ENCODE measurements at places on chromosomes 1 and 21.
A peak's percentile ranks its signal among the peaks of the same experiment; 100 is the strongest.

DNA sequence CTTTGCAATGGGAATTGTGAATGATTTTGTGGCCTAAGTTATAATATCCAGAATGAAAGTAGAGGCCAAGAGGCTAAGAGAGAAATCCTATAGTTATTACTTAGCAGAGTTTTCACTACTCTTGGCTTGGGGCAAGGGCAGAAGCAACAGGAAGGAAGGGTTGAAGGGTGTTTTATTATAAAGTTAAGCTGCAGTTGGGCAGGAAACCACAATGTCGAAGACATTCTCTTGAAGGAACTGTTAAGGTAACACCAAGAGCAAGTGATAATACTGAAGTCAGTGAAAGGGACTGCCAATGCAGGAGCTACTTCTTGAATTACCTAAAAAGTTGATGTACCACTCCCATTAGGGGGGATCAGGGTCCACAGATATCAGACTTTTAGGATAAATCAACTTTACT lies 8.3 kb downstream of the XCL2 start:
- DNase-seq, result peak; percentile 42

DNA sequence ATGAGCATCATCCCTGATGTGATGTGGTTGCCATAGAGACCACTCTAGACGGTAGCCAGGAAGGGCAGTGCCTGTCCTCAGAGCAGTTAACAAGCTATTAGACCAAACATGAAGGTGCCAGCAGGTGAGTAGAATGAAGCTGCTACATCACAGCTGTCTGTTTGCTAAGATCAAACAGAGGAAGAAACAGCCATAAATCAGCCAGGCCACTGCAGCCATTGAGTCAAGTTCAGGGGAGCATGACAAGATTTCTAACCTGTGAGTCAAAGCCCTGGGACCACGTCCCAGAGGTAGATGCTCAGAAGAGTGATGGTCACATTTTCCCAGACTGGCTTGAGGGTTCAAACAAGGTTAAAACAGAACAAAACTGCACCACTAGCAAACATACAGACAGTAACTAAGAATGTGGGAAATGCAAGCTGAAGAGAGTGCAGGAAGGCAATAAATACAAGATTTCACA lies 450.6 kb upstream of the DAB1 start:
- DNase-seq, result no peak

DNA sequence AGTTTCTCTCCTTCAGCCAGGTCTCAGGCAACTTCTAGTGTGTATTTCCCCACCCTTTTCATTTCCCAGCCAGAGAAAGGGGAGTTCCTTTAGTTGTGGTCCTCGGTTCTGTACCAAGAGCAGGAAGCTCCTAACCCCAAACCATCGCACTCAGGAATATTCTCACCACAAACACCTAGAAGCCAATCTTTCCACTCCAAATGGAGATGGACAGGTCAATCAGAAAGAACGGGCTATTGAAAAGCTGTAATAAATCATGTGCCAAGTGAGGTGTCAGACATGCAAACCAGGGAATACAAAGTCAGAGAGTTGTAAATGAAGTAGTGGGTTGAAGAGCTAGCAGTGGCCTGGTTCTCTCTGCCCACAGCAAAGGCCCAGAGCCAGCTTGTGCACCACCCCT lies 77.2 kb downstream of the KCNN3 start:
- no peak for DNase-seq

DNA sequence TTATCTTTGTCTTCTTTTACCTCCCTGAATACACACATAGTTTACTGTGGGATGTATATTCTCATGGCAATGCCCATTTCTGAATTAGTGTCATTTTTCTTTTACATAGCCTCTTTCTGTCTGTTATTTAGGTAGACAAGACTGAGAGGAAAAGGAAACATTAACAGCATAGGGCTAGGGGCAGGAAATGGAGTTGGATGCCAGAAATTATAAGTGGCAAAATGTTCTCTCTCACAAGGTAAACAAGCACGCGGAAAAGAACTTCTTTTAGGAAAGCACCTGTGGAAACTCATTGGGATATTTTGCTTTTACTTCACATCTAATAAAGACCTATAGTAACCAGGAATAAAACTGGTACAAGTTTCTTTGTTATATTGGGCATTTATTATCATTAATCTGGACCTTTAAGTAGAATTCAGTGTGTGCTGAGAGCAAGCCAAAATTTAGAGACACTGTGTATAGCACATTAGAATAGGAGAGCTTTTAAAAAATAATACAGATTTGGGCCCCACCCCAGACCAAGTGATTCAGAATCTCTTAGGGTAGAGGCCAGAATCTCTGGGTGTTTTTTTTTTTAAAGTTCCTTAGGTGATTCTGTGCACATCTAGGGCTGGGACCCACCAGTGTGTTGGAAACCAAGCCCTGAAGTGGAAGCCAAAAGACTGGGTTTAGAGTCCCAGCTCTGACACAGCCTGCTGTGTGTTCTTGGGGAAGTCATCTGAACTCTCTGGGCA lies 32.7 kb downstream of the S100A10 start:
- DNase-seq, result peak; percentile 44

DNA sequence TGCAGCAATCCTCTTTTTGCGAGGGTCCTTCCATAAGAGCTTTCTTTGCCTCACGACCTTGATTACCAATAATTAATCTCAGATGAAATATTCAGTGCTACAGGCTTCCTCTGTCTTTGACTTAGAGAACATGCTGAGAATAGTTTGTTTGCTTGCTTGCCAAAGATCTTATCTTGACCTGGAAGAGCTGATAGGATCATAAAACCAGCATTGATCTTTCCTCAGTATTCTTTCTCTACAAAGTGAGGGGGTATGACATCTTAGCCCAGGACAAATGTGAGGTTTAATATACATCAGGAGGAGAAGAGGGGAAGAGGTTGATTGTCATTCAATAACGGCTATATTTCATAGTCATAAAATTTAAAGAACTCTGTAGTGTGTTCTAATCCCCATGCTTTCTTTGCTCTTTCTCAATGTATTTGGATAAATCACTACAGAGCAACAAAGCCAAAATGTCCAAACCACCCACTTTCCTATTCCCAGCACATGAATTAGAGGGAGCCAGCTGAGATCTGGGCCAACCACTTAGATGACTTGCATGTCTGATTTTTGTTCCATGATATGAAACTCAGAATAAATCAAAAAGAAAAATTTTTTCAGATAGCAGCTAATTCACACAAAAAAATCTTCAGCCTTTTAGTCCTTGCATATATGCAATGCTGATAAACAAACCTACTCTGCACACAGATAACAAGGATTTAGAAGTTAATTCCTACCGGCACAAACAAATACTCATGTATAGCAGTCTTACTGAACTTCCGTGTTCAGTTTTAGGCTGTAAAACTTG lies 50.5 kb upstream of the IPO9 start:
- peak; percentile 53 for DNase-seq

GRCh38 chr1:56060906-56061305 lies 518.5 kb downstream of the PLPP3 start:
- DNase-seq, result peak; percentile 89

DNA sequence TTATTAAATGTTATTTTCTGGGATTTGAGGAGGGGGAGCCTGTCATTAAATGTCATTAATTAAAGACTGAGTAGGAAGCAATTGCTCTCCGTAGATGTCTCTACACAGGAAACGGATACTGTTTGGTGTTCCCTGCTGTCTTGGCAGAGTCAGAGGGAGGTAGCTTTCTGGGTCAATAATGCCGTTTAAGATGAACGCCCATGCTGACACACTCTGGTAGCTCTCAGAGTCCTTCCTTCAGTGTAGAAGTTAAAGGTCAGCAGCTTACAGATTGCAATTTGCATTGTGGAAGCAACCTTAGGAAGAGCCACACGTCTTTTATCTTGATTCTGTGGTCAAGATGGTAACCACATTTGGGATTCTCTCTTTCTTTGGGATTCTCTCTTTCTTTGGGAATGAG lies 257.5 kb downstream of the KIF26B start:
- DNase-seq, result no peak

GRCh38 chr1:72938408-72938807 lies 656.1 kb upstream of the NEGR1 start:
- DNase-seq, result no peak

All from muscle of leg (tissue), 16 donors.